ENCODE measurements at places on chromosomes 11 and 22.

- DNase-seq: no peak
Measured at GRCh38 chr11:125413226-125413625, 82.8 kb downstream of the FEZ1 start.

GRCh38 chr11:84541731-84542340 is 1085.3 kb downstream of the DLG2 start:
- no peak for DNase-seq

GRCh38 chr11:109971184-109971523 is 122.0 kb upstream of the ZC3H12C start:
- DNase-seq: no peak

- no peak for DNase-seq
Measured at GRCh38 chr11:100584201-100584985, 102.7 kb upstream of the ARHGAP42 start.

GRCh38 chr11:64754919-64755662 is 4.7 kb downstream of the PYGM start:
- DNase-seq: no peak

DNA sequence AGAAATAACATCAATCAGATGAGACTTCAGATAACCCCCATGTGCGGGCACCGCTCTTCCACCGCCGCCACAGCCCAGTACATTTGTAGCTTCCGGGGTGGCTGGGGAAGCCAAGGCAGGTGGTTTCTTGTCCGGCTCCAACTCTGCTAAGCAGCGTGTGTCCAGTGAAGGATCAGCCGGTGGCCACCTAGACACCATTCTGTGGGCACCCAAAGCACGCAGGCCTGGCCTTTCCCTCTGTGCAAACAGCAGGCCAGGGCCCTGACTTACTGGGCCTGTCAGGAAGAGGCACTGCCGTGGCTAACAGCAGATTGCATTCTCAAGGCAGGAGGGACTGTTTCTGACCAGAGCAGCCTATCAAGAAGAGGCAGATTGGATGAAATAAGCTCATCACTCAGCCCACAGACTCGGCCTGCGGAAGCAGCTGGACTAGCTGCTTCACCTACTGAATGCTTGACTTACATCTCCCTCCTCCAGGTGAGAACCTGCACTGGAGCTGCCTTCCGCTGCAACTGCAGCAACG is 74.8 kb downstream of the ETS1 start:
- DNase-seq: no peak

DNA sequence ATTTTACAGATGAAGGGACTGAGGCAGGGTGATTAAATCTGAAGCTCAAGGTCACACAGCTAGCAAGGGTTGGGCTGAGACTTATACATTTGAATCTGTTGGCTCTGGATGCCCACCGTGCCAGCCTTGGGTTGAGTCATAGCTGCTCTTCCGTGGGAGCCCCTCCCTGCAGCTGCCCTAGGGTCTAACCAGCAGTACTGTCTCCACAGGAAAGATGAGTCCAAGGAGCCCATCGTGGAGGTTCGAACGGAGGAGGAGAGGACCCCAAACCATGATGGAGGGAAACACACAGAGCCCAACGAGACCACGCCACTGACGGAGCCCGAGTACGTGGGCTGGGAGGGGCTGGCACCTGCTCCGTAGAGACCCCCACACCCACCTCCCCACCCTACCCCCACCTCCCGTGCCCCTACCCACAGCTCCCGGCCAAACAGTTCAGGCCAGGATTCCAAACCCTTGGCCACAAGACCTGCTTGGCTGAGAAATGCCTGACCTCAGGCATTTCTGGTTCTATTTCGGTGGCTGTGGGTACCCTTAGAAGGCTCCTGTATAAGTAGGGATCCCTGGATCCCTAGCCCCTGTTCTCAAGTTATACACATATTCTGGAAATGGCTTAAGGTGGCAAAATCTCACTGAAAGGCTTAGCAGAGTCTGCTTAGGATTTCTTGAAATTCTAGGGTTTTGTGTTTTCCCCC is 42.7 kb upstream of the TTC12 start:
- DNase-seq: no peak

DNA sequence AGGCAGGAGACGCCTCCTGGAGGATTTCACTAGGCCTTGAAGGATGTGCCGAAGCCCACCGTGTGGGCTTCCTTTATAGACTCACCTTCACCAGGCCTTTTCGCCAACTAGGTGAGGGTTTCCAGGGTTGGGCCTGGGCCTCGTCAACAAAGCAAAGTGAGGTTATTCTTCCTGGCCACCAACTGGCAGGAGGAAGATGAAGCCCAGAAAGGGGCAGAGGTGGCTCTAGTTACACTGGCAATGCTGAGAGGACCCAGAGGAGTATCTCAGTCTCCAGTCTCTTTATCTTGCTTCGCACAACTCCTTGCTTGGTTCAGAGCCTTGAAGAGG is 404 bp upstream of the RELT start:
- DNase-seq: no peak

- DNase-seq: no peak
Measured at GRCh38 chr11:32891657-32892354, 805 bp upstream of the QSER1 start.

DNA sequence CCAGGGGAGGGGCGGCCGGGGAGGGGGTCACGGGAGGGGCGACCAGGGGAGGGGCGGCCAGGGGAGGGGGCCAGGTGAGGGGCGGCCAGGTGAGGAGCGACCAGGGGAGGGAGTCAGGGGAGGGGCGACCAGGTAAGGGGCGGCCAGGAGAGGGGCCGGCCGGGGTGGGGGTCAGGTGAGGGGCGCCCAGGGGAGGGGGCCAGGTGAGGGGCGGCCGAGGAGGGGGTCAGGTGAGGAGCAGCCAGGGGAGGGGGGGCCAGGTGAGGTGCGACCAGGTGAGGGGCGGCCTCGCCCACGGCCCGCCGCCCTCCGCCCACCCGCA is 355 bp downstream of the TESMIN start:
- no peak for DNase-seq

DNA sequence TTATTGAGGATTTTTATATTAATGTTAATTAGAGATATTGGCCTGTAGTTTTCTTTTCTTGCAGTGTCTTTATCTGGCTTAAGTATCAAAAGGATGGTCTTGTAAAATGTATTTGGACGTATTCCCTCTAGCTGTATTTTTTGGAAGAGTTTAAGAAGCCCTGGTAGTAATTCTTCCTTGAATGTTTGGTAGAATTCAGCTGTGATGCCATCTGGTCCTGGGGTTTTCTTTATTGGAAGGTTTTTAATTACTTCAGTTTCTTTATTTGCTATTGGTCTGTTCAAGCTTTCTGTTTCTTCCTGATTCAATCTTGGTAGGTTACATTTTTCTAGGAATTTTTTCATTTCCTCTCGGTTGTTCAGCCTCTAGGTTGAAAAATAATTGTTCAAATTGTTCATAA is 255.0 kb upstream of the TBCEL start:
- DNase-seq: no peak

DNA sequence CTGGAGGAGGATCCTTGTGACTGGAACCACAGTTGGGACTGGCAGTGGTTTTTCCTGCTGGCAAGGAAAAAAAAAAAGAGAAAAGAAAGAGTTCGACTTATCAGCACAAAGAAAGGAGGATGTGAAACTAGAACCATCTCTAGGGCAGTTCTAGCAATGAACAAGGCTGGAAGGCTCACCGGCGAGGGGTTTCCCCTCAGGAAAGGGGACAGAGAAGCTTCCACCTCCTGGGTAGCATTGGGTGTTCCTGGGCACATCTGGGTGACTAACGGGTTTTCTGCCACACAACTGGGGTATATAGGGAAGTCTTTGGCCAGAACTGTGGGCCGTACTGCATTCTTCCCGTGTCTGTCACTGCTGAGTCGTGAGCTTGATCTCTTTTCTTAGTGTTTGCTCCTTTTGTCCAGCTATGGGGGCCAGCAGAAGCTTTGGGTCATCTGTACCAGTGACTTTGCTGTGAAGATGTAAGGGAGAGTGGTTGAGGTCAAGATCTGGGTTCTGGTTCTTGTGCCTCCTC is 109.4 kb upstream of the OR4B1 start:
- no peak for DNase-seq

DNA sequence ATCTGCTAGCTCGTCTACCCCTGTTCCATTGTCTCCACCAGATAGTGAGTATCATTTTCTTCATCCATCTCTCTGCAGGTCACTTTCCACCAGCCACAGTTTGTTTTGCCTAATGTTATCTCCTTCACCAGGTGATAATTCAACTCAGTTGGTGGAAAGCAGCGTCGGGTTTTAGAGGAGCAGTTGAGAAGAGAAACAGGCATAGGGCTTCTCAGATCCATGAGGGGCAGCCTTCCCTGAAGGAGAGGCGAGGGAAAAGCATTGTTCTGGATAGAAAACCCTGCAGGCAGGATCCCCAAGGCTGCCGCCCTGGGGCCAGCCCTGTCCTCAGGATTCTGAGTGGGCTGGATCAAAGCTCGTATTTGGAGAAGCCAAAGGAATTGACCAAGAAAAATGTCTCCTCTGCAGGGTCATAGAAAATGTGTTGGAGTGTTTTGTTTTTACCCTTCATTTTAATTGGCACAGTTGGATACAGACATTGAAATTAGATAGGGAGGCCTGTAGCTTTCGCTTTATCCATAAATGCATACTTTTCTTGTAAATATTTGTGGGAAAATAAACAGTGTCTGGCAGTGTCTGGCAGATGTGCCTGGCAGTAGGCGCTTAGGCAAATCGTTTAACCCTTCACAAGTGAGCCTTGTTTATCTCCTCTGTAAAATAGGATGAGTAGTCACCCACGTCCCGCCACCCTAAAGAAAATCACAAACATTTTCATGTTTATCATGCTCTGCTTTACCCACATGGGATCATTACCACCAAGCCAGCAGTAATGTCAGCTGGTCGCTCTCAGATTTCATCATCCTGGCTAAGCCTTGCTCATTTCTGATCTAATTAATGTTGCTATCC is 73.4 kb upstream of the TTC12 start:
- DNase-seq: no peak

GRCh38 chr11:12841946-12842630 is 167.0 kb upstream of the RASSF10 start:
- no peak for DNase-seq

DNA sequence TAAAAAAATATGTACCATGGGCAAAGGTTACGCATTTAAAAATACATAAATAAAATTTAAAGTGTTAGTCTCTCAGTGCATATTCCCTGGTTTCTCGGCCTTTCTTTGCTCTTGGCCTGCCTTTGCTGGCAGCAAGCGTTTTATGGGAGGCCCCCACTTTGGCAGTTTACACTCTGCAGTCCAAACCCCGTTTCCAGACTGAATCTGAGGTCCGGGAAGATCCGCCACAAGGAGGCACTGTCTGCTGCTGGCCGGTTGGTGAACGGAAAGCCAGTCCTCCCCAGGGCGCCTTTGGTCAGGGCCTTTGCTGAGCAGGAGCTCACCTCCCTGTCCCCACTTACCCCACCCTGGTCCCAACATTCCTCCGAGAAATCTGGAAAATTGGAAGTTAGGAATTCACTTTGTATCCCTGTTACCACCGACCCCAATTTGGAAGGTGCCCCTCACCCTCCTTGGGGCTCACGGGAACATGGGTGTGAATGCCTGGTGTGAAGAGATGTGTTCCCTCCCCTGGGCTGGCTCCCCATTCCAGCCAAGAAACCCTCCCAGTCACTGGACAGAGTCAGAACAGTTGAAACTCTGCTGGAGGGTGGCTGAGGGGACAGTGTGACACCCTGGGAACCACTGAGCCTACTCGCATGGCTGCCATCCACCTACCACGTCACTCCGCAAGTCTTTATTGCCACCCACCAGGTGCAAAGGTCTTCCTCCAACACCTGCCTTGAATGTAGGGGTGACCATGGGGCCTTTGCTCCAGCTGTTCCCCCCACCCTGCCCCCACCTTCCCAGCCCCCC is 9.4 kb upstream of the SF1 start:
- DNase-seq: peak; percentile 17

GRCh38 chr11:2383852-2384804 is 7.0 kb downstream of the CD81 start:
- DNase-seq: no peak

- no peak for DNase-seq
Measured at GRCh38 chr11:27949951-27950738, 157.8 kb downstream of the KIF18A start.

- DNase-seq: no peak
Measured at GRCh38 chr11:107699371-107700285, 12.2 kb downstream of the SLN start.

GRCh38 chr11:42315267-42315666 is 855.8 kb upstream of the LRRC4C start:
- DNase-seq: no peak

DNA sequence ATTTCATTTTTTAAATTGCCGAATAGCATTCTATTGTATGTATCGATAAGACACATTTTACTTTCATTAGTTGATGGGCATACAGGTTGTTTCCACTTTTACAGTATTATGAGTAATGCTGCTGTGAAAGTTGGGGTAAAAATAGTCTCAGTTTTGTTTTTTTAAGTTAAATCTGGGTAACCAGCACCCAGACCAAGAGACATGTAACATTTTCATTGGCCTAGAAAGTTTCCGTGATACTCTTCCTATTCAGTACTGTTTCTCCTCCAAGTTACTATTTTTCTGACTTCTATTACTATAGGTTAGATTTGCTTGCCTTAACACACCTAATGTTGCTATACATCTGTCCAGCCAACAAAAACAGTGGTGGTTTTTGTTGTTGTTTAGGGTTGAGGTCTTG is 12.3 kb downstream of the IPO7 start:
- DNase-seq: no peak

- DNase-seq: no peak
Measured at GRCh38 chr11:44591557-44591956, 26.1 kb downstream of the CD82 start.

GRCh38 chr22:46976143-46976542 is 213.7 kb downstream of the TBC1D22A start:
- DNase-seq: no peak

DNA sequence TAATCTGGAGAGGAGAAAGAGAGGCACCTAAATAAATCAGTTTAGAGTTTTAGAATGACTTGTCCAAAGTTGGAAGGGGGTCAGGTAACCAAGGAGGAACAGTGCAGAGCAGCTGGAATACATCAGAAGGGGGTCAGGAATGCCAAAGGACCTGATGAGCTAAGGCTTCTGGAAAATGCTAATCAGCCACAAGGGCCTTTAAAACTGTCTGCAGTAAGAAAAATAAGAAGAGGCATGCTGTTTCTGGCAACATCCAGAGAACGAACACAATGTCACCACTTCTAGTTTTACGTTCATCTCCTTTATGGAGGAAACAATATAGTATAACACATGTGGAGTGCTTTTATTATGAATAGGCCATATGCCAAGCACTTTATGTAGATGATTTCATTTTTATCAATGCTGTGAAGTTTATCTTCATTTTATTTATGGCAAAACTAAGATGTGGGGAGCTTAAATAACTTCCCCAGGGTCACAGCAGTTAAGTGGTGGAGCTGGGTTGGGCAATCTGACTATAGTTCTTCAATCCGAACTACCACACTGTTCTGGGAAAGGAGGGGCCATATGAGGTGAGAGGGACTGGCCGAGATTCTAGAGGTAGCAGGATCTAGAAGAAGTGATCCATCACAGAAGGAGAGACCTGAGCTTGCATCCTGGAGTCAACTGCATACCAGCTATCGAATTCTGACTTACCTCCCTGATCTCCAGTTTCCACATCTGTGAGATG is 22.6 kb downstream of the ACO2 start:
- no peak for DNase-seq

- no peak for DNase-seq
Measured at GRCh38 chr11:21554284-21554683, 638.6 kb upstream of the ANO5 start.

- DNase-seq: no peak
Measured at GRCh38 chr22:48491451-48491941, 1336.2 kb downstream of the BRD1 start.

- no peak for DNase-seq
Measured at GRCh38 chr11:99370549-99371216, 349.9 kb downstream of the CNTN5 start.

Measured in T1000 (cell line).